ENCODE measurements at places on chromosomes 11 and 22.

- DNase-seq, result no peak
These were observed 77.1 kb downstream of the DGCR2 start for GRCh38 chr22:19045094-19045493.

DNA sequence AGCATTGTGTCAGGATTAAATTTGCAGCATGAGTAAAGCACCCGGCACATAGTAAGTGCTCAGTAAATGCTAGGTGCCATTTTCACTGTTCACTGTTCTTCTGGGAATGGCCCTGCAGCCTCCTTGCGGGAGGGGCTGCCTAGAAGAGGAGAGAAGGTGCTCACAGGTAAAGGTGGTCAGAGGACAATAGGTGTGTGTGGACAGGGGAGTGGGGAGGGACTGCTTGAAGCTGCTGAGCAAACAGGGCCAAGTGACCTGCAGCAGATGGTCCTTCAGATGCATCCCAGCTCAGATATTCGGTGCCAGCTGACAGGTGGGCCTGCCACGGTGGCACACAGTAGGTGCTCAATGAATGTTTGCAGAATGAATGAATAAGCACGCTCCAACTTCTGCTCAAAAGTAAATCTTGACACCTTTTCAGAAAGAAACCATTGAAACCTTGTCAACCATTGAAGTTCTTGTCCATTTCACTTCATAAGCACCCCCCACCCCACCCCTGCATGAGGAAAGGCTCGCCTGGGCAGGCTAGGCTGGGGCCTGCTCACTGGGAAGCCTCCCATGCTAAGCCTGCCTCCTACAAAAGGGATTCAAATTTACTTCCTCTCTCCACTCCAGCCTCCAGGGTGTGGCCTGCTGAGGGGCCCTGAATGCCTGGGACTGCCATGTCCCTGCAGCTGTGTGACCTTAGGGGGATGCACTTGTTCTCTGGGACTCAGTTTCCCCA lies 1.6 kb downstream of the KIAA0930 start:
- DNase-seq, result no peak

DNA sequence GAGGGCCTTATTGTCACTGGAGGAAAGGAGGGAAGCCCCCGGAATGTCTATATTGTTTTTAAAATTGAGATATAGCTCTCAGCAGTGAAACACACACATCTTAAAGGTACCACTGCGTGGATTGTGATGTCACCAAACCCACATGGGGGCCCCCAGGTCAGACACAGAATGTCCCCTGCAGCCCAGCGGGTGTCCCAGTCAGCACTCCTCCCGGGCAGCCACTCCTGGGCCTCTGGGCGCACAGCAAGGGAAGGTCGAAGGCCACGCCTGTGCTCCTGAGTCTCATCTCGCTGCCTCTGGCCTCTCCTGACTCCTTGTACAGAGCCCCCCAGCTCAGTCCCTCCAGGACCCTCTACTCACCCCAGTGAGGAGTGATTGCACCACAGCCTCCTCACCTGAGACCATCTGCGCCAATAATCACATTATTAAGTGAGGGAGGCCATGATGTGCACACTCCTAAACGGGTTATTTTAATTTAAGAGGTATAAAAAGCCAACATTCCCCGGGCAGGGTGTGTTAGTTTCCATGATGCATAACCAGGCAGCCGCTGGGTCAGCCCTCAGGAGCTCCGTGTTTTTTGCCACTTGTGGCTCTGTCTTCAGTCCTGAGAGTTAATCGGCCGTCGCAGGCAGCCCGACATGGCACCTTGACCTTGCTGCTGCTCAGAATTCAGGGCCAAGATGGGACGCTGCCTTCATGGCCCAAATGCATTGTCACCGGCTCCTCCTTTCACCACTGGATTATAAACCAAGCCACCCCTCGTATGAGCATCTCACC lies 1089.3 kb downstream of the BRD1 start:
- no peak for DNase-seq

DNA sequence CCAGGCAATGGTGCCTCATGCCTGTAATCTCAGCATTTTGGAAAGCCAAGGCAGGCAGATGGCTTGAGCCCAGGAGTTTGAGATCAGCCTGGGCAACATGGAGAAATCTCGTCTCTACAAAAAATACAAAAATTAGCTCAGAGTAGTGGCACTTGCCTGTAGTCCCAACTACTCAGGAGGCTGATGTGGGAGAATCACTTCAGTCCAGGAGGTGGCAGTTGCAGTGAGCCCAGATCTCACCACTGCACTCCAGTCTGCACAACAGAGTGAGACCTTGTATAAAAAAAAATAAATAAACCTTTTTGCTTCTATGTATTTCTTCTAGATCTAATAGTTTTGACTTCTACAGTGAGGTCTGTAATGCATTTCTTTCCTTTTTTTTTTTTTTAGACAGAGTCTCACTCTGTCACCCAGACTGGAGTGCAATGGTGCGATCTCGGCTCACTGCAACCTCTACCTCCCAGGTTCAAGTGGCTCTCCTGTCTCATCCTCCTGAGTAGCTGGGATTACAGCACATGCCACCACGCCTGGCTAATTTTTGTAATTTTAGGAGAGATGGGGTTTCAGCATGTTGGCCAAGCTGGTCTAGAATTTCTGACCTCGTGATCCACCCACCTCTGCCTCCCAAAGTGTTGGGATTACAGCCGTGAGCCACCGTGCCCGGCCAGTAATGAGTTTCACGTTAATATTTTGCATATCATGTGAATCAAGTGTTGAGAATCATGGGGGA lies 18.1 kb upstream of the RDX start:
- no peak for DNase-seq

- no peak for DNase-seq
These were observed 2.0 kb downstream of the ANO3 start for GRCh38 chr11:26333906-26334305.
